T-helper 2 cell treated with Interferon-gamma antibody and Interleukin-4, amounts not matched to agents 100 ng/mL and 5 ng/mL, for 36 hours (primary cell): ENCODE measurements at places on chromosomes 7 and 10. TPM values are rescaled to one million over a fixed set of nuclear protein-coding genes. Genes with fewer than 3 reads are reported as not detected.

Gene SEMA3A
- total RNA-seq, result 0.59 and 0.66 TPM in 2 replicates

Gene ASZ1
- total RNA-seq, result not detected in 2 replicates

Gene CLRN3
- not detected in 2 replicates for total RNA-seq

Gene TPST1
- 0.48 and 0.55 TPM in 2 replicates for total RNA-seq

Gene ZDHHC4
- total RNA-seq, result 31.0 and 31.2 TPM in 2 replicates

Gene LEP
- total RNA-seq, result not detected in 2 replicates

Gene OPN4
- total RNA-seq, result not detected in 2 replicates

Gene YAE1
- total RNA-seq, result 8.9 and 12.0 TPM in 2 replicates

Gene INMT
- total RNA-seq, result 0.77 and 0.89 TPM in 2 replicates

Gene ZNRF2
- 13.8 and 14.5 TPM in 2 replicates for total RNA-seq

Gene NODAL
- total RNA-seq, result 0.09 and 0.11 TPM in 2 replicates

Gene ADRB1
- total RNA-seq, result not detected in 2 replicates

Gene ACTA2
- total RNA-seq, result 9.3 and 10.6 TPM in 2 replicates

Gene SYT15B
- 0.07 and 0.27 TPM in 2 replicates for total RNA-seq

Gene MRLN
- not detected in 2 replicates for total RNA-seq

Gene CYTH3
- total RNA-seq, result 0.43 and 0.66 TPM in 2 replicates
